LoVo (cell line): ENCODE measurements at places on chromosomes 2 and 18.

DNA sequence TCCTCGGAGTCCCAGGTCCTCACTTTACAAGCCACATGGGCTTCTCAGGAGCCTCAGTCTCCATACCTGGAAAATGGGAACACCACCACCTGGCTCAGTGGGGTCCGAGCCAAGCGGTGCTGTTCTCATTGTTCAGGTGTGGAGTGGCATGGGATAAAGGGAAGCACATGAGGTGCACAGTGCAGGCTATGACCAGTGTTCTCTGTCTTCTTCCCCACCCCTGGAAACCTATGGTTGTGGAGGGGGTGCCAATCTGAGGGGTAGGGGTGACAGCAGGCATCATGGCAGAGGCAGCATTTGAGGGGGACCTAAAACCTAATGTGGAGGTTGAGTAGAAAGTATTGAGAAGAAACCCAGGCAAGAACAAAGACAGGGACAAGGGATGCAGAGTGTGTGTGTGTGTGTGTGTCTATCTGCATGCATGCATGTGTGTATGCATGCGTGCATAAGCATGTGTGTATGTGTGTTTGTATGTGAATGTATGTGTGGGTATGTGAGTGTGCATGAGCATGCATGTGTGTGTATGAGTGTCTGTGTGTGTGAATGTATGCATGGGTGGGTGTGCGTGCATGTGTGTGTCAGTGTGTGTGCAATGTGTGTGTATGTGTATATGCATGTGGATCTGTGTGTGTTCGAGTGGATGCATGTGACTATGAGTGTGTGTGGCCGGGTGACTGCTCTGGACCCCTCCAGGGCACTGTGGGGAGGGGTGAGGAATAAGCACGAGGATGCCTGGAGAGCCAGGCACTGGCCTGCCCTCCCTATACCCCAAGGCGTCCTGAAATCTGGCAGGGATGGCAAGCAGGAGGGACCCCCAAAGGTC lies 4.0 kb downstream of the KIF1A start:
- DNase-seq, result no peak

GRCh38 chr2:173713904-173714555 lies 251.1 kb downstream of the SP3 start:
- DNase-seq, result no peak

GRCh38 chr2:157938556-157938955 lies 62.4 kb upstream of the ACVR1 start:
- no peak for DNase-seq

GRCh38 chr2:112133344-112133743 lies 4.8 kb upstream of the FBLN7 start:
- DNase-seq, result no peak

- DNase-seq, result no peak
Observed at GRCh38 chr2:33660416-33661123, 61.5 kb upstream of the FAM98A start.

GRCh38 chr2:112893752-112894151 lies 17.2 kb upstream of the IL37 start:
- DNase-seq, result no peak
